Globus pallidus (tissue), 1 donor: ENCODE measurements at places on chromosomes 6 and 20.

- no peak for DNase-seq
Measured at GRCh38 chr20:37915434-37915787, 12.5 kb downstream of the VSTM2L start.

- DNase-seq: no peak
Measured at GRCh38 chr6:157550114-157550989, 169.4 kb downstream of the ZDHHC14 start.

DNA sequence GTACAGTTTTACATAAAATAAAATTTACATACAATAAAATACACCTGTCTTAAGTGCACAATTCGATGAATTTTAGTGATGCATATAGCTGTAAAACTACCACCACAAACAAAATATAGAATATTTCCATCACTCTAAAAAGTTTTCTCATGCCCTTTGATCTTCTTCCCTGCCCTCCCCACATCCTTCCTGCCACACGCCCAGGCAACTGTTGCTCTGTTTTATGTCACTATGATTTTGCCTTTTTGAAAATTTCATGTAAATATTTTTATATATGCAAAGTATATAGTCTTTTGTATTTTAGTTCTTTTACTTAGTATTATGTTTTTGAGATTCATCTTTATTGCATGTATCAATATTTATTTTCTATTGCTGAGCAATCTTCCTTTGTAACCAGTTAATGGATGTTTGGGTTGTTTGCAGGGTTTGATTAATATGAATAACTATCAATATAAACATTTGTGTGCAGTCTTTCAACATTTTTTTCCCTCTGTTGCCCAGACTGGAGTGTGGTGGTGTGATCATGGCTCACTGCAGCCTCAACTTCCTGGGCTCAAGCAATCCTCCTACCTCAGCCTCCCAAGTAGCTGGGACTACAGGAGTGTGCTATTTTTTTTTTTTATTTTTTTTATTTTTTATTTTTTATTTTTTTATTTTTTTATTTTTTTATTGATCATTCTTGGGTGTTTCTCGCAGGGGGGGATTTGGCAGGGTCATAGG lies 23.8 kb upstream of the SAMHD1 start:
- DNase-seq: no peak

DNA sequence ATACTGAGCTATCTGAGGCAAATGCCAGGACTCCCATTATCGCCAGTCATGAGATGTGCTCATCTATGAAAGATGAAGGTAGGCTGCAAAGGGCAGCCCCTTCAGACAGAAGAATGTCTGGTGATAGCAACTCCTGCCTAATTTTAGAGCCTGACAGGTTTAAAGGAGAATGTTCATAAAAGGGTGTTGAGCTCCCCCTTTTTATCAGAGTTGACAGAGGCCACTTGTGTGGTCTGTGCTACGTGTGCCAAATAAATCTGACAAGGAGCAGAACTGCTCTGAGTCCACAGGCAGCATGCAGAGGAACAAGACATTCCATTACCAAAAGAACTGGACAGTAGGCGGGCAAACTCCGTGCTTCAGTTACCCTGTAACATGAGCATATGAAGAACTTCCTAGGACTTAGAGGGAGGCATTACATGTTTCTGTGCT lies 101.8 kb downstream of the PREP start:
- no peak for DNase-seq

DNA sequence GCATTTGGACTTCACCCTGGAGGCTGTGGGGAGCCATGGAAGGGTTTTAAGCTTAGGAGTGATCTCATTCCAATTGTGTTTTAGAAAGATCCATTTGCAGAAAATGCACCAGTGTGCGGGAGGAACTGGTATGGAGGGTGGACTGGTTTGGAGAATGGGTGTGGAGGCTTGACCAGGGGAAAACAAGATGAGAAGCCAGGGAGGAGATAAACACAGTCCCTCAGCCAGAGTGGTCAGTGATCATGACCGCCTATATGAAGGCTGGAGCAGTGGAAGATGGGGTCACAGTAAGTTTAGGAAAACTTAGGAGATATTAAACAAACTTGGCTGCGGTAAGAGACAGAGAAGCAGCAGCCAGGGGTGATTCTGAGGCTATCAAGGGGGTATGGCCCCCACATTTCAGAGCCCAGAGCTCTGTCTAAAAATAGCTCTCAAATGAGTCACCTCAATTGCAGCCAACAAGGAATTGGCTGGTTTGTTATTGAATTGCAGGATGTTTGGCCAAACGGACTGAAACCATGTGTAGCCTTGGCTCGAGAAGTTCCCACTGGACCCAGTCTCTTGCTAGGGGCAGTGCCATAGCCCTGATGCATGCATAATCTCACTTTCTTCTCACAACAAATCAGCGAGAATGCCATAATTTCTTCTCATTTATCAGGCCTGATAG lies 159.9 kb upstream of the TOP1 start:
- DNase-seq: peak; percentile 62

- DNase-seq: no peak
Measured at GRCh38 chr20:62924442-62925075, 1.7 kb downstream of the DIDO1 start.

DNA sequence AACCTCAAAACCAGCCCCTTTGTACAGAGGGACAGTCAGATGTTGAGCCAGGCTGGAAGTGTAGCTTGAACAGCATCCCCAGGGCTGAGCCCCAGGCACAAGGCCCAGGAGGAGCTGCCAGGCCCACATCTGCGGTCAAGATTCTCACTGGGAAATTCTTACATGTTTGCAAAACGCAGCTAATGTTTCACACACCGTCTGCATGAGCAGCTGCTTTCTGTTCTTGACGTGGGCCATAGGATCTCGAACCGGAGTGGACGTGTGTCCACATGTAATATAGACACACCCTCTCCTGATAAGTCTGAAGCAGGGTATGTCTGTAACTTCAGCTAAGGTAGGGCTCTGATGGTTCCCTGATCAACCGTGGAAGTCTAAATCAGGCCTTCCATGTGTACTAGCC lies 41.3 kb upstream of the TRAF3IP2 start:
- no peak for DNase-seq

- DNase-seq: no peak
Measured at GRCh38 chr6:41171908-41172307, 9.0 kb upstream of the TREM2 start.

- DNase-seq: peak; percentile 13
Measured at GRCh38 chr6:18262702-18263417, 1.5 kb downstream of the DEK start.

- no peak for DNase-seq
Measured at GRCh38 chr20:9348747-9349146, 165.6 kb upstream of the LAMP5 start.

GRCh38 chr6:101940391-101940790 lies 546.9 kb downstream of the GRIK2 start:
- no peak for DNase-seq

- no peak for DNase-seq
Measured at GRCh38 chr6:30963641-30964040, 19.9 kb upstream of the MUC21 start.

DNA sequence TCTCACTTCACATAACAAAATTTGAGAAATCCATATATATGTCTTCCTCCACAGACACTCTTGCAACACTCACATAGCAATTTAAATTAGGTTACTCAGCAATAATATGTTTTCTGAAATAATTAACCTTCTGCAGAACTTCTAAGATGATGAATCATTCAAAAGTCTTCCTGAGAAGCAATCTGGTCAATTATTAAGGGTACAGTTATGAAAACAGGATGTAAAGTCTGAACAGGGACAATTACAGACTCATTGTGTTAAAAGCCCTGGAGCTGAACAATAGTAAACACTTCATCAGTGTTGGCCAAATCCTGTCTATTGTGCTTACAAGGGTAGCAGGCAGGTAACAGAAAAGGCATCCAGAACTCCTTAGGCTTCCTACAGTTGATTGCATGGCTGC lies 75.4 kb downstream of the FILIP1 start:
- DNase-seq: no peak

DNA sequence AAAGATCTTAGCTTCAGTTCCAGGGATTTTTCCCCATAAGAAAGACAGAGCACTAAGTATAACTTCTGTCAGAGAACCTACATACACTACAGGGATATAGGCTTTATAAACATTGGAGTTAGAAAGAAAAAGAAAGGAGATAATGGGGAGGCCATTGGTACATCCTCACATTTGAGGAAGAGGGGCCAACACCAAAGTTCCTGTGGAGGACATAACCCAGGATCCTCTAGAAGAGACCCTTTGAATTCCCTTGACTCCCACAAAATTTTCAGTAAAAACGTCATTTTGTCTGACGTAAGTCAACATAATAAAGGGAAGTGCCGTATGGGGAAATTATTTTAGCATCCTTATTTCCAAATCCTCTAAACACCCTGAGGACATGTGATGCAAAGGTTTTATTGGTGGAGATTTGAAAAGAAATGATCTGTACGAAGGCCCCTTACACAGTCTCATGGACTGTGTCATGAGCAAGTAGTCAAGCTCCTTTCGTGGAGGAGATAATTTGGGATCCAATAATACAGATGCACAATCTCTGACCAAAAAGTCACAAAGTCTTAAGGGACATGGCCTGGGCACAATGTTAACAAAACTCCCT lies 33.2 kb downstream of the HLA-DRA start:
- DNase-seq: no peak

GRCh38 chr6:24148154-24148570 lies 22.1 kb downstream of the NRSN1 start:
- no peak for DNase-seq

- DNase-seq: peak; percentile 85
Measured at GRCh38 chr6:134512981-134513391, 195.1 kb upstream of the SGK1 start.

DNA sequence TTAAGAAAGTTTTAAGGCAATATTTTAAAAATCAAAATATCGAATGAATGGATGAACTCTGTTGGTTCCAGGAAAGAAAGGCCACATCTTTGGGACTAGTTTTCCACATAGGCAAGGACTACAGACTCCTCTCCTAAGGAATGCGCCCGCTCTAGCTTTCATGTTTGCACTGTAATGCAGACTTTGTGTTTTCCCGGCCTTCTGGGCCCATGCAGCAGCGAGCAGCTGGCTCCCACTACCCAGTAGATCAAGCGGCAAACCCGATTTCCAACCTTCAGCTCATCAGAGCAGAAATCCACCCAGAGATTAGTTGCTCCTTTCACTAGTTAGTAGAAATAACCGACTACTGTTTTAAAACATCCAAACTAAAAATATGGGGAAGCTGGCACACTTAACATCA lies 27.7 kb downstream of the OVOL2 start:
- DNase-seq: no peak

GRCh38 chr6:16824845-16825685 lies 63.8 kb upstream of the ATXN1 start:
- peak; percentile 33 for DNase-seq

- DNase-seq: no peak
Measured at GRCh38 chr6:21423106-21423854, 170.3 kb upstream of the SOX4 start.

DNA sequence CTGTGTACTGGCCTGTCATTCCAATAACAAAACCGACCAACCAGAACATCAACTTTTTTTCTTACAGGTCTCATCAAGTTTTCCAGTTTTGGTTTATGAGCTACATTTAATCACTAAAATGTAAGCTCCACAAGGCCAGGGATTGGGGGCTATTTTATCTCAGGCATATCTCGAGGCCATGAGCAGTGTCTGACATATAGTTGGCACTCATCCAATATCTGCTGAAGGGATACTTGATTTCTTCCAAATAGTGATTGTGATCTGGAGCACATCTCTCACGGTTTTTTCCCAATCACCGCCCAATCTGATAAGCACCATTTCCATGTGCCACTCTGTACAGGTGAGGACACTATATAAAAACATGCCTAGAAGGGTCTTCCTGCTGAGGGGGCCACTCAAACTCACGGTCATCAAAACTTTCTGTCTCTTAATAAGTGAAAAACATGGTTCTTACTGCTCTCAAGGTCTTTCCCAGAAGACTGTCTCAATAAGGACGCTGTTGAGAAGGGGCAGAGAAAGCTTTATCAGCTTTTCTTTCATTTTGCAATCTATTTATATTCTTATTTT lies 65.5 kb downstream of the MAN1A1 start:
- DNase-seq: no peak

GRCh38 chr6:54107470-54108090 lies 3.7 kb upstream of the MLIP start:
- no peak for DNase-seq

- no peak for DNase-seq
Measured at GRCh38 chr20:63124782-63125580, 91.0 kb downstream of the YTHDF1 start.

DNA sequence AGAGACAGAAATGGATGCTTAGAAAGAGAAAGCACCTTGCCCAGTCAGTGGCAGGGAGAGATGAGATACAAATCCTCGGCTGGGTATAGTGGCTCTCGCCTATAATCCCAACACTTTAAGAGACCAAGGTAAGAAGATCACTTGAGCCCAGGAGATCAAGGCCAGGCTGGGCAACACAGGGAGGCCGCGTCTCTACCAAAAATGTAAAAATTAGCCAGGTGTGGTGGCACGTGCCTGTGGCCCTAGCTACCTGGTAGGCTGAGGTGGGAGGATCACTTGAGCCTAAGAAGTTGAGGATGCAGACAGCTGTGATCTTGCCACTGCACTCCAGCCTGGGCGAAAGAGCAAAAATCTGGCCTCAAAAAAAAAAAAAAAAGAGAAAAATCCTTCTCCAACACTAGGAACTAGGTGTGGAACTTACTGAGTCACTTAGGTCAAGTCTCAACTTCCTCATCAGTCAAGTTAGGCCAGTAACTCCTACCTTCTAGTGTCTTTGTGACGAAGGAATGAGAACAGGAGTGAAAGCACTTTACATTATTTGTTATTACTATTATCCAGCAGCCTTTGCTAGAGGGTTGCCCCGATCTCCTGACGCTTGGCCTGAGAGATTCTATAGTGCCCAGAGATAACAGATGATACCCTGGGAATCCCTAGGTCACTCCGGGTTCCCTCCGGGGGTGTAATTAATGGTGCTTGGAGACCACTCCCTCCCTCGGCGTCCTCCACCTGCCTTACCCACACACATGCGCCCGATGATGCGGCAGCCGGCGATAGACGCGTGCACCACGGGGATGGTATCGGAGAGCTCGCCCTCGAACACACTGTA lies 918 bp downstream of the EIF6 start:
- DNase-seq: no peak

- no peak for DNase-seq
Measured at GRCh38 chr6:138307352-138307751, 70.4 kb upstream of the SMIM28 start.

GRCh38 chr6:11854408-11855165 lies 76.0 kb upstream of the ADTRP start:
- no peak for DNase-seq

DNA sequence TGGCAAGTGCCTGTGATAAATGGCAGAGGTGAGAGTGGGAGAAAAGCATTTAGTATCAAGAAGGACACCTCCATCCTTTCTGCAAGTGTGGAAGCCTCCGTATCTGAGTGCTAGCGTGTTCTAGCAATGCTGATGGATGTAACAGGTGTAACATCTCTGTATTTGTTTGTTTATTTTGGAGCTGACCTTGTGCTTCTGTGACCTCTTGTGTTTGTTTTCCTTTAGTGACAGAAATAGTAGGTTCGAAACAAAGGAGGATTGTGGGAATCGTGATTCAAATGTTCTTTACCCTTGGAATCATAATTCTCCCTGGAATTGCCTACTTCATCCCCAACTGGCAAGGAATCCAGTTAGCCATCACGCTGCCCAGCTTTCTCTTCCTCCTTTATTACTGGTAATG lies 60.4 kb downstream of the SLC22A3 start:
- no peak for DNase-seq

- no peak for DNase-seq
Measured at GRCh38 chr6:89582669-89583325, 55.8 kb downstream of the LYRM2 start.

- no peak for DNase-seq
Measured at GRCh38 chr6:162637317-162637716, 90.2 kb downstream of the PRKN start.

GRCh38 chr6:43368259-43369160 lies 937 bp downstream of the ZNF318 start:
- peak; percentile 15 for DNase-seq

GRCh38 chr20:49627329-49627761 lies 59.4 kb upstream of the PTGIS start:
- DNase-seq: no peak
